ENCODE measurements at places on chromosomes 5 and 9. TPM values are rescaled to one million over a fixed set of nuclear protein-coding genes. Genes with fewer than 3 reads are reported as not detected.

IL5 gene
- total RNA-seq = not detected

ADRA1B gene
- 1.6 TPM for total RNA-seq

EXD3 gene
- total RNA-seq = 48.1 TPM

WDR38 gene
- total RNA-seq = not detected

IRX4 gene
- total RNA-seq = not detected

THBS4 gene
- total RNA-seq = 111 TPM

SNCAIP gene
- 8.1 TPM for total RNA-seq

LCN12 gene
- 8.6 TPM for total RNA-seq

RANBP3L gene
- 0.40 TPM for total RNA-seq
